ENCODE measurements at places on chromosomes 1 and 21.

- no peak for DNase-seq
Measured at GRCh38 chr1:84674705-84675104, 15.6 kb downstream of the SSX2IP start.

DNA sequence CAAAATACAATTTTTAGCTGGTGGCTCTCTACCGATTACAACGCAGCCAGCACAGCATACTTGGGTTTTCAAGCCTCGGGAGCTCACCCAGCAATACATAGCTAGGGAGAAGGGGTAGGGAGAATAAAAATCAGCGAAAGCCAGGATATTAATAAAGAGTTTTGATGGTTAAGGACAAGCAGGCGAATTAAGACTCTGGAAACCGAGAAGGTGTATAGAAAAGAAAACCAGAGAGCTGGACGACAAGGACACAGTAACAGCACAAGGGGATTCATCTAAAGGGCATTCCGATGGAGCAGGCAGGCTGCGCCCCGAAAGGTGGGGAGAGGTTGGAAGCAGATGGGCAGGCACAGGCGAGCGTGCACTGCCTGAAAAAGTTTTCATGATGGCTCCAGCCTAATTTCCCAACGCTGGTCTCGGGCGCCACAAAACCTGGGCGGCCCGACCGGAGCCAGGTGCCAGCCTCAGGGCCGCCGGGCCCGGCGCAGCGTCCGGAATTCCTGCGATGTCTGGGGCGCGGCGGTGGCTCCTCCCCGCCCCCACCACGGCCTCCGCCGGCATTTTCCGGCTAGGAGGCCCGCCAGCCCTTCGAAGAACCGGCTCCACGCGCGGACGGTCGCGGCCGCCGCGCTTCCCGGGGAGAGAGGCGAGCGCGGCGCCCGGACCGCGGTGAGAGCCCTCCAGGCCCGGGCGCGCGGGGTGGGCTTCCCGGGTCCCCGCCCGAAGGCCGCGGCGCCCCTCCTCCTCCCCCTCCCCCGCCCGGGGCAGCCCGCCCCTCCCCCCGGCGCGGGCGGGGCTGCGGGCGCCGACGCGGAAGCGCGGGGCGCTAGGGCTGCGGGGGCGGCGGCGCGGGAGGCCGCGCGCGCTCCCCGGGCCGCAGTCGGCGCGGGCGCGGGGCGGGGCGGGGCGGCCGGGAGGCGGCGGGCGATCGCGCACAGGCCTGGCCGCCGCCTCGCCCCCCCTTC, 774 bp upstream of the DYRK1A start:
- DNase-seq = peak; percentile 26

- DNase-seq = no peak
Measured at GRCh38 chr1:25430967-25431881, 527 bp downstream of the MACO1 start.

GRCh38 chr1:223731133-223731770, 18.9 kb downstream of the CAPN2 start:
- DNase-seq = no peak

- no peak for DNase-seq
Measured at GRCh38 chr1:196678510-196678884, 26.7 kb downstream of the CFH start.

DNA sequence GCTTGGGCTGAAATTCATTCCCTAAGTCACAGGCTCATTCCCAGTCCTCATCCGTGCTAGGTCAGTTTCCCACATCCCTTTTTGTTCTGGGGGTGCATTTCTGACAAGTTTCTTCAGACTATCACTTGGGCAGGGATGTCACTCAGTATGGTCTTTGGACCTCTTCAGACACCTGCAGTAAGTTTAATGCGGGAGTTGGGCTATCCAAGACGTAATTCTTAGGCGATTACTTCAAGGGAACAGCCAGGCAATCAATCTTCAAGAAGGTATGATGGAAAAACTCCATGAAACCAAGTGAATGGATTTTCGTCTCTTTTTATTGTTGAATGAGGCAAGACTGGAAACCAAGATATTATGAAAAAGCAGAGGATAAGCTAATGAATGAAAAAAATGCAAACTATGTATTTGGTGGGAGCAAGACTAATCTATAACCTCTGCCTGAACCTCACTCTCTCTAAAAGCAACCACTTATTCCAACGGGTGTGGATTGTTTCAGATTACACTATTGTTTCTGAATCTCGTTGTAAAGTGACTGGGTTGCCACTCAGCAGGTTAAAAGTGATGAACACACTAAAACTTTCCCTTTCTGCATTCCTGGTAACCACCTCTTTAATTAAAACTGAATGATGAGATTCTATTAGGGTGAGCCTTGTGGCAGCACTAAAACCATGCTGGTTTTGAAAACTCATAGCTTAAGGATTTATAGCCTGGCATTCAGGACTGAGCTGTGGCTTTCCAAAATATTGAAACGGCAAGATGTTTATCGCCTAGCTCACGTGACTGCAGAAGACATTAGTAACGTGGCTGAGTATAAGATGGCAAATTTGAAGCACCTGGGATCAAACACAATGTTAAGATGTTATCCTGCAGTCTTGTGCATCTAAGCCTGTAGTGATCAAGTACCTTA, 1.1 kb downstream of the RASAL2 start:
- DNase-seq = no peak

GRCh38 chr1:27057801-27058625, 45.4 kb upstream of the TENT5B start:
- no peak for DNase-seq

DNA sequence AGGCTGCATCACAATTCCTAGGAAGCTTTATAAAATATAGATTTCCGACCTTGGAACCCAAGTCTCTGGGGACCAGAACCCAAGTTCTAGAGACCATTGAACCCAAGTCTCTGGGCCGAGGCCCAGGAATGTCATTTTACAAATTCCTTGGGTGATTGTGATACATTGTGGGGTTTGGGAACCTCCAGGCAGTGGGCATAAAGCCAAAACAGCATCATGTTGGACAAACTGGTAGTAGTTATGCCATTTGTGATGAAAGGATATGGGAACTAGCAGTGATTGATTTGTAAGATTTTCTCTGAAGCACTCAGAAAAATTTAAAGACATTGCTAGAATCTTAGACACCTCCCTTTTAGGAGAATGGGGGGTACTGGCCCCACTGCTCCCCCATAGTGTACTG, 160.2 kb downstream of the HIVEP3 start:
- DNase-seq = no peak

DNA sequence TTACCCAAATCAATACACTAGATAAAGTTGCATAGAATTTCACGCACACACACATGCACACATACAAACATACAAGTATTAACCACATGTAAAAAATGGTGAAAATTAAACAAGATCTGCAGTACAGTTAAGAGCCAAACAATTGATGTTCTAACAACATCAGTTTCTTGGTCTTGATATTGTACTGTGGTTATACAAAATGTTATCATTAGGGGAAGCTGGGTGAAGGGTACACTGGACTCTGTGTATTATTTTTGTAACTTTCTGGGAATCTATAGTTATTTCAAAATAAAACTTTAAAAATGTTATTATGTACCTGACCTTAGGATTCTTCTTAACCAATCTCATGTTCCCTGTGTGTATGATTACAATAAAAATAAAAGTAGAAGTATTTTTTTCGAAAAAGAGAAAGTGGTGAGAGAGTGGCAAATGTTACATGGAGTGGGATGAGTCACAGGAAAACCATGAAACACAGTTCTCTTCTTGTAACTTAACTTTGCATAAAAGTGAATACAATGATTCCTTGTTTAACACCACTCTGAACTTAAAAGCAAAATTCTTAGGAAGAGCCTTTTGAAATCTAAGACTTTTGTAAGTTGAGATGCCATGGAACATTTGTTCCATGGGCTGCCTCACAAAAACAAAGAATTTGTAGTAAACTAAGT, 101.6 kb upstream of the RUNX1 start:
- DNase-seq = no peak

DNA sequence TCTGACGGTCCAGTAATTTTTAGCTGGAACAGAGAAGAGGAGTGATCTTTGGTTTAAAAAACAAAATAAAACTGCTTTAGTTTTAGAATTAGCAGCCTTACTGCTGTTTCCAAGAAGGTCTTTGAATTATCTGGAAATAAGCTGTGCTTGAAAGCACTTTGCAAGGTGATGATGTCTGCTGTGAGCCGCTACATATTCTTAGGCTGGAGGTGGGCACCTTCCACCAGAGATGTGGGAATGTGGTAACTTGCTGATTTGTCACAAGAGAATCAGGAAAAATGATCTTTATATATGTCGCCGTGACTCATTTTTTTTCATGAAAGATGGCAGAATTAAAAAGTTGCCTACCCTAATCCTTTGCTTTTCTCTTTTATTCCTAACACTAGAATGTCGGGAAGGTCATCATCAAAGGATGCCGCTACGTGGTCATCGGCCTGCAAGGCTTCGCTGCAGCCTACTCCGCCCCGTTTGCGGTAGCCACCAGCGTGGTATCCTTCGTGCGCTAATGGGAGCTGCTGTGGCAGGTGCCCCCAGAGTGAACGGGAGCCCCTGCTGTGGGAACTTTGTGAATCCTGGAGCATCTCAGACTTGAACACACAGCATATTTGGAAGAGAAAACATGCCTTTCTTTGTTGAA, 6.2 kb downstream of the C1orf115 start:
- no peak for DNase-seq

DNA sequence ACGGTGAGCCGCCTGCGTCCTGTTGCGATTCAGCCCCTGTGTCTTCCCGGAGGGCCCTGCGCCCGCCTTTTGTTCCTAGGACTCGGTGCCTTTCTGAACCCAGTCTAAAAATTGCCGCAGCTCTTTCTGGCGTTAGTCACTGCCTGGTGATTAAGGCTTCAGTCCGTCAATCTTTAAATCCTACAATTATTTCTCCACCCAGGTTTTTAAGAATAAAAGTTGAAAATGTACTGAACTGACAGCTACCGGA, 16.2 kb upstream of the PDXK start:
- no peak for DNase-seq

- no peak for DNase-seq
Measured at GRCh38 chr1:18018366-18018765, 89.2 kb upstream of the IGSF21 start.

DNA sequence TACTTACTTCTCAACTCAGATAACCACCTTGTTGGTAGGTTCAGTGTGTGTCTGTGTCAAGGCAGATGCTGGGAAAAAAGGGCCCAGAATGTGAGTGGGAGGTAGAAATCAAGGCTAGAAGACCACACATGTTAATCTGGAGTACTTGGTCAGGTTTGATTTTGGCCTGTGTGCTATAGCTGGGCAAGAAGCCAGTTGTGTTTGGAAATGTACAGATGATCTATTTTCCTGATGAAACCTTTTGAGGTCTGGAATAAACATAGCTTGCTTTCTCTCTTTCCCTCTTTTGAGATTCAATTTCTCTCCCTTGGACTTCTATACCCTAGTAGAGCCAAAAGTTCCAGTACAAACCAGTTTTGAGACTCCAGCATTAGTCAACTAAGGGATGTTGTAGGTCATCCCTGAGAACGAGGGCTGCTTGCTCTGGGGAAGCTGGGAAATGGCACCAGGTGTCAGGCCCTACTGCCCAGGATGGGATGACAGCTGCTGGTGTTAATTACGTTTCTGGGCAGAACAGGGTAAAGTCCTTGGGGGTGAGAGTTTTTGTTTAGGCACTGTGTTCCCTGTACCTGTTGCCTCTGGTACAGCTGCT, 15.8 kb downstream of the MAPKAPK2 start:
- DNase-seq = no peak

DNA sequence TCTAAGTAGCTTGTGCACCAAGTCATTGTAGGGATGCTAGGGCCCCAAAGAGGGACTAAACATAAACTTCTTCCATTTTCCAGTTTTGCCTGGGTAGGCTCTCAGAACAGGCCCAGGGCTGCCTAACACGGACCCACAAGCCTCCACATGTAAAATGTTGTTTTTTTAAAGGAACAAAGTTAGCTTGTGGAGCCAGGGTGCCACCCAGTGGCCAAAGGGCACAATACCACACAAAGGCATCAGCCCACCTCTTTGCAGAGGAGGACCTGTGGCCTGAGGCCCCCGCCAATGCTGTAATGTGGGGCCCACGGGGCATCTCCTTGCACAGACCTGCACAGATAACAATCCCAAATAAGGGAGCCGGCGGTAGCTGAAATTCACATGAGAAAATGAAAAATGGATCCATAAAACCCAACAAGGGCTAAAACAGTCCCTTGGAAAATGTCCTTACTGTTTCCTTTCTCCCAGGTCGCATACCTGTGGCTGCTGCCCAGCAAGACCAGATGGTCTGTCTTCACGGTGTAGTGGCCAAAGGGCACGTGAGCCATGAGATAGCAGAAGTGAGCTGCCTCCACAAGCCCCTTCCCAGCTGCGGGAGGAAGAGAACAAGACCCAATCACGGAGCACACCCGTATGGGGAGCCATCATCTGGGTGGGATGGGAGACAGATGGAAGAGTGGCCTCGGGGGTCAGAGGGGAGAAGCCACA, 23.8 kb downstream of the SEC16B start:
- no peak for DNase-seq

GRCh38 chr1:31785020-31785946, 21.1 kb upstream of the ADGRB2 start:
- DNase-seq = no peak

GRCh38 chr1:93680420-93681100, 1.1 kb downstream of the BCAR3 start:
- DNase-seq = peak; percentile 16

- no peak for DNase-seq
Measured at GRCh38 chr1:186476264-186477040, 15.5 kb upstream of the PDC start.

DNA sequence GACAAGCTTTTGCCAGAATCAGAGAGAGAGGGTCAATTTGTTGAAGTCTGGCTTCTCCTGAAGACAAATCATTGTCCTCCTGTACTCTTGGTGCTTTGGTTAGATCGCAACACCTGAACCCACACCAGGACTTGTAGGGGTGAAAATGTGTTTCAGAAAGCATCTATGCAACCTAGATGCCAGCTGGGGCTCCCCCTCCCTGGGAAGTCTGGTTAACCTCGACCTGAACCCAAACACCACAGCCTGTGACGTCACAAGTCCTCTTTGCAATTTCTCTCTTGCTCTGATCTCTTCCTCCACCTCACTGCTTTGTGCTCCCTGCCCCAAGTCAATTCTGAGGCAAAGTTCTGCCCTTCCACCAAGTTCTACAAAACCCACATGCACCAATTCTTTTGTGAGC, 42.8 kb upstream of the USP24 start:
- peak; percentile 39 for DNase-seq

DNA sequence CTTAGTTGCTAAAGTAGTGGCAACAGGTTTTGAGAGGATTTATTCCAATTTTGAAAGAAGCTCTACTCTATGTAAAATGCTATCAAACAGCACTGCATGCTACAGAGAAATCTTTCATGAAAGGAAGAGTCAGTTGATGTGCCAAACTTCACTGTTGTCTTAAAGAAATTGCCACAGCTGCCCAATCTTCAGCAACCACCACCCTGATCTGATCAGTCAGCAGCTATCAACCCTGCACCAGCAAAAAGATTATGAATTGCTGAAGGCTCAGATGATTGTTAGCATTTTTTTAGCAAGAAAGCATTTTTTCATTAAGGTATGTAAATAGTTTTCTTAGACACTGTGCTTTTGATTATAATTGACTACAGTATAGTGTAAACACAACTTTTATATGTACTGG, 49.6 kb downstream of the SLC9C2 start:
- DNase-seq = no peak

GRCh38 chr1:6599141-6599975, 3.3 kb downstream of the KLHL21 start:
- DNase-seq = no peak

- DNase-seq = no peak
Measured at GRCh38 chr1:150194381-150195031, 41.4 kb downstream of the ANP32E start.

- DNase-seq = no peak
Measured at GRCh38 chr1:78779831-78780230, 130.2 kb downstream of the IFI44 start.

Measured in stimulated activated CD8-positive, alpha-beta memory T cell treated with anti-CD3 and anti-CD28 coated beads, Interleukin-7, amount 100 ng/mL, for 1 hour (primary cell).